ENCODE measurements at places on chromosomes 11 and 22. TPM values are rescaled to one million over a fixed set of nuclear protein-coding genes. Genes with fewer than 3 reads are reported as not detected.

TEX54 gene
- total RNA-seq, result 0.65 TPM

ACP2 gene
- total RNA-seq, result 35.3 TPM

- no peak overlapping the region for H3K27ac ChIP-seq
- H3K4me1 ChIP-seq, result no peaks in the 10 kb centered on the region
- peaks cover 3% of the 10 kb centered on the region for H3K36me3 ChIP-seq
- H3K4me3 ChIP-seq, result no peak overlapping the region
- no peak for DNase-seq
These were observed 12.8 kb upstream of the LMO1 start for GRCh38 chr11:8276528-8276927.

- H3K27me3 ChIP-seq, result peaks cover 2% of the 10 kb centered on the region
- peaks cover 27% of the 10 kb centered on the region for H3K4me1 ChIP-seq
- H3K27ac ChIP-seq, result no peak overlapping the region
- H3K4me3 ChIP-seq, result peak overlapping the region; percentile 50
- DNase-seq, result no peak
These were observed 2.6 kb upstream of the KMT5B start for GRCh38 chr11:68215524-68216170.

DNA sequence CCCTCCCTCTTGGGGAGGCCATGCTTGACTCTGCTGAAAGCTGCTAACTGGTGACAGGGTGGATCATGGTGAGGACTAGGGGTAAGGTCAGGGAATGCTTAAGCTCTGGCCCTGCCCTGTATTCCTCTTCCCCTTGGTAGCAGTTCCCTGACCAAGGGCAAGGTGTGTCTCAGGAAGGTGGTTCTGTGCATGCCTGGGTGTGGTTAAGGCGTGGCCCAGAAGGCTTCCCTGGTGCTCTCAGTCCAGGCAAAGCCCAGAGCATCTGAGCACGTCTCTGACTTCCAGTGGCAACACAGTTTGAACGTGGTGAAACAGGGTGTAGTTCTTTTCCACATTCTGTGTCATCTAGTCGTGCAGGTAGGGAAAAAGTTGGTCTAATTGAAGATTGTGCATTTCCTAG, 53.1 kb upstream of the HORMAD2 start:
- H3K4me3 ChIP-seq, result no peak overlapping the region
- H3K36me3 ChIP-seq, result peaks cover 28% of the 10 kb centered on the region
- no peaks in the 10 kb centered on the region for H3K4me1 ChIP-seq
- no peak overlapping the region for H3K27ac ChIP-seq

DNA sequence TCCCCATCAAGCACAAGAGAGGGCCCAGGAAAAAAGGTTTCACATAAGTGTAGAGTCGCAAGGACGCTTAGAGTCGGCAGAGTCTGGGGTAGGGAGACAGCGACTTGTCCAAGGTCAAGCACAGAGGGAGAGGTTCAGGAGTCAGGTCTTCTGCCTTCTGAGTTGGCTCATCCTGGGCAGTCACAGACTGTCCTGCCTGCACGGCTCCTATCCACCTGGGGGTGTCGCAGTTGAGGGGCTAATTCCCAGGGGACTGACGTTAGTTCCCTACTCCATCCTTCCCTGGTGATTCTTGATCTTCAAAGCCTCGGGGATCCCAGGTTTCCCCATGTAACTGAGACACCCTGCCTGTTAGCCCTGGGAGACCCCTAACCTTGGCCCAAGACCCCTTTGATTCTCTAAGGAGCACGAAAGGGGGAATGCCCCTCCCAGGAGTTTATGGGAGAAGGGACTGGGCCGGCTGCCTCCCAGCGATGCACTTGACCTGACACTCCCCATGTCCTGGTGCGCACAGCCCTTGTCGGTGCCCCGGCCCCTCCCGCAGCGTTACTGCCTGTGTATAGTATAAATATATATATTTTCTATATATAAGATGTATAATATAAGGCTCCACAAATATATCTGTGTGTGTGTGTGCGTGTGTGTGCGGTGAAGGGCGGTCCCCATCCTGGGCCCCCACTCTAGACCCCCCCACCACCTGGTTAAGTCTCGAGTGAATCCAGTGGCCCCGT, 14.7 kb upstream of the TAB1 start:
- peaks cover 6% of the 10 kb centered on the region for H3K4me1 ChIP-seq
- no peak for DNase-seq
- H3K27me3 ChIP-seq, result no peaks in the 10 kb centered on the region
- H3K36me3 ChIP-seq, result no peaks in the 10 kb centered on the region

Data from chondrocyte (in vitro differentiated cells).